Fibroblast of upper back skin (primary cell): ENCODE measurements at places on chromosomes 12 and 14.
A peak's percentile ranks its signal among the peaks of the same experiment; 100 is the strongest.

DNA sequence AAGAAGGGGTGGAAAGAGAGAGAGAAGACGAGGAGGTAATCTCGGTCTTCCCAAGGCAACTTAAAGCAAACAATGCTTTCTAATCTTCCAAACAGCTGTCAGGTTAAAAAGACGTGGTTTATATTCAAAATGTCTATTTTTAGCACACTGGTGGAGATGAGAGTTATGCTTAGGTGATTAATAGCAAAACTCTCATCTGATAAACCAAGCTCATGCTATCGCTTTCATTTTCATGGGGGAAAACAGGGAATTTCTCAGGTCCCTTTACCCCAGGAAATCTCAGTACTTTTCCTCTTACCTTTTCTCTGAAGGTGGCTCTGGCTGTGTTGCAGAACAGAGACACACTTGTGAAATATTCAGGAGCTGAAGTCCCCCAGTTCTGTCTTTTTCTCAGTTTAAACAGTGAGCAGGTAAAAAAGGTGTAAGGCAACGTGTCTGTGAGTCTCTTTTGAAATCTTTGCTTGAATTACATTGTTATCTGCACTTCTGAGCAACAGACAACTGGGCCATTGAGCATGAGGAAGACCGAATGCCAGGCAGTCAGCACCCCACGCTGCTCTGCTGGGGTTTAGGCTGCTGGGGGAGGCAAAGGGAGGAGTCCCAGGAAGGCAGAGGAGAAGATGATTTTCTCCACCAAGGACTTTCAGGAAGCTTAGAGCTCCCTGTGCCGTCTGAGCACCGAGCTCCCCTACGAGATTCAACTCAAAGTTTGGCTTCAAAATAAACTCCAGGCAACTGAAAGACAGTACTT, 759.3 kb downstream of the BCL11B start:
- no peak for DNase-seq

- DNase-seq = no peak
These were observed 120.0 kb upstream of the PRMT8 start for GRCh38 chr12:3371018-3371417.

- peak; percentile 95 for DNase-seq
These were observed 105.3 kb upstream of the FOXG1 start for GRCh38 chr14:28661171-28661772.

- DNase-seq = no peak
These were observed 277.4 kb downstream of the CCER1 start for GRCh38 chr12:90677552-90677951.

DNA sequence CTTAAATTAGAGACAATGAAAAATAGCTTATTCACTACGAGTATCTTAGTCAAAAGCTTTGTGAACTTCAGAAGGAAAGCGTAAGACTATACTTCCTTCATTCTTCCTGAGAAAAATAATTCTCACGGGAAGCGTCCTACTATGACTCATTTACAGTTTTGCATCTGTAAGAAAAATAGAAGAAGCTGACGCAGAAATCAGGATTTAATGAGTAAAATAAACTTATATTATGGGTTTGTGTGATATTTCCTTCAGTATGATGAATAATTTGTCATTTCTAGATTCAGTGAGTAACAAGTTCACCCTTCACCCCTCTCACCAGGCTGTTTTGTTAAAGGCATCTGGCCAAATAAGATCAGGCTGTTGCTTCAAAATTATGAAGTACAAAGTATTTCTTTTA, 17.8 kb upstream of the PDE3A start:
- peak; percentile 72 for DNase-seq

GRCh38 chr14:99564256-99564925, 39.6 kb downstream of the CCDC85C start:
- peak; percentile 74 for DNase-seq

- peak; percentile 82 for DNase-seq
These were observed 4.9 kb downstream of the ZNF385A start for GRCh38 chr12:54379398-54380201.

DNA sequence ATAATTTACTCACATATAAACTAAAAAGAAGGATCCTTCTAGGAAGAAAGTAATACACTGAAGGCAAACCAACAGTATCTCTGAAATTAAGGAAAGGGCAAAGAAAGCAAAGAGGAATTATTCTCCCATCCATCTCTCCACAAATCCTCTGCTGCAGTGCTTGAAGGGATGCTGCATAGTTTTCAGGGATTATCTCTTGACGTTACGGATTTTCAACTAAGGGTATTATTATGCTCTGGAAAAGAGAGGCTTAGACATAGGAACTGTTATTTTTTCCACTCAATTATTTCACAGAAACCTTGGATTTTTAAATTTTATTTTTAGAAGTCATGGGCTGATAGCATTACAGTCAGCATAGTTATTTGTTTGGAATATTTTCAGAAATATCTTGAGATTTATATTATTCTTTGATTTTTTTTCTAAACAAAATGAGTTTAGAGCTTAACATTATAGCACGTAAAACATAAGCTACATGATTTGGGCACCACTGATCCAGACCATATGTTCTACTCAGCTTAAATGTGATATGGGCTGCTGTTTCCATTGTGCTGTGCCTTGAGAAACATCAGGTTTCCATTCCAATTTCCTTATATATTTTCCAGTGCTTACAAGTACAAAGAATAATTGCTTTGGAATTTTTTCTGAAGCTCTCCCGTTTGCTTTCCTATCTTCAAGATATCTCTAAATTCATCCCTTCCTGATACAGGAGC, 57.9 kb upstream of the DCN start:
- DNase-seq = no peak

DNA sequence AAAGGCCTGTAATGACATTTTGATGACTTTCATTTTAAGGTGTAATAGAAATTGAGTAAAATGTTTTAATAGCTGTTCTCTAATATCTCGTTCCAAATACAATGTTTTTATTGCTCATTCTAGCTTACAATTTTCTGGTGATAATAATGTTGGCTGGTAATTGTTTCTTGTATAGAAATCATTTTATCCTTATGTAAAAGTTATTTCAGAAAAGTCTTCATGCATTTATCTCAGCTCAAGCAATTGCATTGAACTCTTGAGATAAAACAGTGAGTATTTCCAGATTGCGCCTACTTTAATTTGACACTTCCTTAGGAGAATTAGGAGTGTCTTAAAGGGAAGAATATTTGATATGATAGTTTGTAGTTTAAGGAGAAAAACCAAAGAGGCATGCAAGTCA, 4.0 kb downstream of the RMST start:
- no peak for DNase-seq

DNA sequence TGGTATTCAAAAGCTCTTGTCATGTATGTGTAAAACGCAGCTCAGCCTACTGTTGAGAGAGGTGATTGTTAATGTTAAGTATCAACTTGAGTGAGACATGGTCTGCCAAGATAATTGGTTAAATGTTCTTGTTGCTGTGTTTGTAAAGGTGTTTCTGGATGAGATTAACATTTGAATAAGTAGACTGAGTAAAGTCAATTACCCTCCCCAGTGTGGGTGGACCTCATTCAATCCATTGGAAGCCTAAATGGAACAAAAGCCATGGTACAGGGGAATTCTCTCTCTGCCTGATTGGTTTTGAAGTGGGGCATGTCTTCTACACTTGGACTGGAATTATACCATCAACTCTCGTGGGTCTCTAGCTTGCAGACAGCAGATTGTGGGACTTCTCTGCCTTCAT, 63.8 kb upstream of the RERGL start:
- no peak for DNase-seq

DNA sequence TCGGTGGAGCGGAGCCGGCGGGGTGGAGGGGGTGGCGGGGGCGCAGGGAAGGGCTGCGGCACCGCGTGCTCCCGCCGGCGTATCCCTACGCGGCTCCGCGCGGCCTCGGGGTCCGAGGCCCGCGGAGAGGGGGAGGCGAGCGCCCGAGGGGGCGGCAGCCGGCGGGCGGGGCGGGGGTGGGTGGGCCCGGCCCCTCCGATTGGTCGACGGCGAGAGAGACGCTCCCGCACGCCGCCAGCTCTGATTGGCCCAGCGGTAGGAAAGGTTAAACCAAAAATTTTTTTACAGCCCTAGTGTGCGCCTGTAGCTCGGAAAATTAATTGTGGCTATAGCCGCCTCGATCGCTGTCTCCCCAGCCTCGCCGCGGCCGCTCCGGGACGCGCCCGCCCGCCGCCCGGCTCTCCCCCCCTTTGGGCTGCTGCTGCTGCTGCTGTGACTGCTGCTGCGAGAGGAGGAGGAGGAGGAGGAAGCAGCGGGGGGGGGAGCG, at the start of gene FOXG1:
FOXG1 (plus strand) TSS at position 319 of the 487 bp plus-strand sequence. CDS start 493 bp downstream, outside the sequence.
- DNase-seq = peak; percentile 20

- DNase-seq = no peak
These were observed 9.6 kb downstream of the ACTN1 start for GRCh38 chr14:68969278-68970033.

GRCh38 chr12:122825773-122826724, 9.2 kb upstream of the HIP1R start:
- DNase-seq = no peak

- DNase-seq = no peak
These were observed 96.5 kb downstream of the DUSP16 start for GRCh38 chr12:12466157-12466556.

- DNase-seq = peak; percentile 29
These were observed 150.9 kb downstream of the MED13L start for GRCh38 chr12:116126610-116127009.

DNA sequence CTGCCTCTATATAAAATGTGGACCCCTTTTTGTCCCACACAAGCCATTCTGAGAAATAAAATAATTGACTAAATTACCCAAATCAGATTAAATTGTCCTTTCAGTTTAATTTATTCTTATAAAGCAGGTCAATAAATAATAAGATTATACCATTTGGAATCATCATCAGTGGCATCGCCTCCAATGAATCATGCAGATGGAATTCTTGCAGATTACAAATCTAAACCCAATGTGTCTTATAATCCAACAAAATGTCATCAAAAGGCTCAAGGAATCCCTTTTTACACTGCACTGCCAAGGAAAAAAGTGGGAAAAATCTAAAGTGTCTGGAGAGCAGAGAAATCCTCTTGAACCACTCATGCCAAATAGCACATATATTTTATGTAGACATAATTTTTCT, 138.2 kb upstream of the TSPAN8 start:
- peak; percentile 42 for DNase-seq

- no peak for DNase-seq
These were observed 1.1 kb downstream of the PTPN6 start for GRCh38 chr12:6952121-6952862.

GRCh38 chr14:94584591-94585280, 3.5 kb downstream of the SERPINA5 start:
- no peak for DNase-seq

- peak; percentile 3 for DNase-seq
These were observed 451.6 kb downstream of the TRHDE start for GRCh38 chr12:72723732-72724131.

DNA sequence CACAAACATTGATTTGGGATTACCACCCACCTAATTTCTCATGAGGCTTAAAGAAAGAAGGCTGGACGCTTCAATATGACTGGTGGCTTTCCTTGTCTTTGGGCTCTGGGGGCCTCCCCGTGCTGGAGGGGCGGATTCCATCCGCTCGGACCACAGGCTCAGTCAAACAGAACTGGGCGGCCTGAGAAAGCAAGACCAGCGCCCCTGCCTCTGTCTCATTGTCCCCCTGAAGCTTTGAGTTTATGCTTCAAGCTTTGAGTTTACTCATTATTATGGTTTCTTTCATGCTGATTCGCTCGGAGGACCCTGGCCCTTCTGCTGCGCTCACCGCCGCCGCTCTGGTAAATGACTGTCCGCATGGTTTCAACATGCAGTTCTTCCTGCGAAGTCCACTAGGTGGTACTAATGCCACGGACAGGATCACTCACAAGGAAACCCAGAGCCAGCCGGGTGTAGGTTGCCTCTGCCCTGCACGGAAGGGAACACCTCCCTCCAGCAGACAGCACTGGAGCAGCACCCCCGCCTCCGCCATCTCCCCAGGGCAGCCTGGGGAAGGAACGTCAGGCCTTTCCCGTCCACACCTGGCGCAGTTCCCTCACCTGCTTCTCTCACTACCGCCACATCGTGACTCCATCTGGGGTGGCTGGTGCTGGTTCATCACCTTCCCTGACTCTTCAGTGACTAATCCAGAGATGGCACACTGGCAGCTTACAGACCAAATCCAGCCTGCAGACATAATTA, 13.2 kb upstream of the TIGAR start:
- peak; percentile 71 for DNase-seq

- DNase-seq = peak; percentile 29
These were observed 1.1 kb downstream of the IPO8 start for GRCh38 chr12:30694412-30695198.

DNA sequence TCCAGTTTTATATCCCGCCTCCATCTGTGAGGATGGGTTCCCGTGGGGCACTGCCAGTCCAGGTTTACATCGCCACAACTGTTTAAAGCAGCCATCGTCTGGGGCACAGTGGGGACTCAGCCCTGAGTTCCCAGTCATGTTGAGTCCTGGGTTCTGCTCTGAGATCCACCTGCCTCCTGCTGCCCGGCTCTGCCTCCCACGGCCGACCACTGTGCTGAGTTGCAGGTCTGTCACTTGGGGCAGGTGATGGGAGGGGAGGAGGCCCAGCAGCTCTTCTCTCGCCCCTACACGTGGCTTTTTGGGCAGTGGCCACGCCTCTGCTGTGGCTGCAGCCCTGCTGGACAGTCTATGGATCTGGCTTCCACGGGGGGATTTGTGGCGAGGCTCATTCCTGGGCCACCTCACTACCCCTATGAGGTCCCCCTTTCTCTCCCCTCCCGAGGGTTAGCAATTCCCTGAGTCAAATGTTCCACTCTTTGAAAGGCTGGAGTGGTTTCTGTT, 143.0 kb downstream of the ADGRD1 start:
- no peak for DNase-seq

DNA sequence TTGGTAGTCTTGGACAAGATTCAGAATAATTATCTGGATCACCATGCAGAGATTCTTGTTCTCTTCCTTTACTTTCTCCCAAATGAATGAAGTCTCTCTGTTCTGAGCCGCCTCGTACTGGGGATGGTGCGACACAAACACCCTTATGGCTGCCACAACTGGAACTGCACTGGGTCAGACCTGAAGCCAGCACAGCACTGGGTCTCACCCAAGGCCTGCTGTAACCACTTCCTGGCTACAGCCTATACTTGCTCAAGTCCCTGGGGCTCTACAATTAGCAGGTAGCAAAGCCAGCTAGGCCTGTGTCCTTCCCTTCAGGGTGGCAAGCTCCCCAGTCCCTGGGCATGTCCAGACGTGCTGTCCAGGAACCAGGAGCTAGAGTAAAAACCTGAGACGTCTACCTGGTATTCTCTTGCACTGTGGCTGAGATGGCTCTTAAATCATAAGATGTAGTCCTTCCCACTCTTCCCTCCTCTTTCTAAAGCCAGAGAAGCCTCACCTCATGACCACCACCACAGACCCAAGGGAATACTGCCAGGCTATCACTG, 27.6 kb downstream of the IFNG start:
- no peak for DNase-seq

- peak; percentile 69 for DNase-seq
These were observed 127.2 kb downstream of the BCAT1 start for GRCh38 chr12:24821691-24822090.

DNA sequence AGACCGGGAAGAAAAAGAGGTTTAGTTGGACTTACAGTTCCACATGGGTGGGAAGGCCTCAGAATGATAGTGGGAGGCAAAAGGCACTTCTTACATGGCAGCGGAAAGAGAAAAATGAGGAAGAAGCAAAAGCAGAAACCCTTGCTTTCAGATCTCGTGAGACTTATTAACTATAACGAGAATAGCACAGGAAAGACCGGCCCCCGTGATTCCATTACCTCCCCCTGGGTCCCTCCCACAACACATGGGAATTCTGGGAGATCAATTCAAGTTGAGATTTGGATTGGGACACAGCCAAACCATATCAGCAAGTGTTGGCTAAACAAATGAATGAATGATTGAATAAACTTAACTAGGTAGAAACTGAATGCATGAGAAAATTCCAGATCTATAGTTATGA, 85.3 kb upstream of the PARP11 start:
- DNase-seq = no peak
